Left renal cortex interstitium (tissue), 4 donors: ENCODE measurements at places on chromosomes 7 and 10. TPM values are rescaled to one million over a fixed set of nuclear protein-coding genes. Genes with fewer than 3 reads are reported as not detected.

GRCh38 chr10:119428789-119429188 is 113.7 kb downstream of the RGS10 start:
- peak; percentile 71 for DNase-seq

LRRC61 gene
- 24.3 TPM for polyA plus RNA-seq

DNA sequence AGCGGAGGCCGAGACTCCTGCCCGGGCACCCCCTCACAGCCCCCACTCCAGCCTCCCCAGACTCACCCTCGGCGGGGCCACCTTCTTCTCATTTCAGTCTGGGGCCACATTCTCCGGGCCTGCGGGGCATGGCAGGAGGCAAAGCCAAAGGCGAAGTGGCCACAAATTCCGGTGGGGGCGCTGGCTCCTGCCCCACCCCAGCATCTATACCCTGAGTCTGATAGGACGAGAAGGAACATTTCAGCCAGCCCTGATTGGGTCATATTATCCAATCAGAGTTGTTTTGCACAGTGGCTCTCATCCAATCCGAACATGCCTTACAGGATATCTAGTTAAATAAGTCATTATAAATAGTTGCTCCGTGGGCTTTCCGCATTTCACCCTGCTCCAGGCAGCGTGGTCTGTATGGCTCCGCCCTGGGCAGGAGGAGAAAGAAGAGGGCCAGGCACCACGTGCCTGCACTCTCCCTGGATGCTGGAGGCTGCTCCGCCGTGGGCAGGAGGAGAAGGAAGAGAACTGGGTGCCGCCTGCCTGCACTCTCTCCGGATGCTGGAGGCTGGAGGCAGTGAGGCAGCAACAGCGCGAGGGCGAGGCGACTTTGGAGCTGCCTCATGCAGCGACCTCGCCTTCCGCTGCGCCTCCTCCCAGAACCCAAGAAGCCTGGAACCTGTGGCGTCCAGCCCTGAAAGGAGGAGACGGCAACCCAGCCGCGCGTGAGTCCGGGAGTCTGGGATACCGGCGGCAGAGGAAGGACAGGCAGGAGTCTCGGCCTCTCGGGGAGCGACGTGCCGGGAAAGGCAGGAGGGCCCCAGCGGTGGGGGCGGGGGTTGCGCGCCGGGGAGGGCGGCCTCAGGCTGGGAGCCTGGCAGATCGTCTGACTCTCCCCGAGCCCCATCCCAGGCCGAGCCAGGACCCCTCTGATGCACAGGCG is 162.9 kb downstream of the ZNF33B start:
- DNase-seq: no peak

GRCh38 chr7:5508698-5509097 is 85.1 kb upstream of the TNRC18 start:
- DNase-seq: no peak

NKX2-3 gene
- not detected for polyA plus RNA-seq

CCZ1B gene
- polyA plus RNA-seq: 93.7 TPM
